ENCODE measurements at places on chromosomes 11 and 22.

GRCh38 chr11:128988242-128988970 lies 45.7 kb upstream of the TP53AIP1 start:
- peaks cover 23% of the 10 kb centered on the region for H3K36me3 ChIP-seq
- H3K4me1 ChIP-seq = no peaks in the 10 kb centered on the region
- DNase-seq = no peak
- H3K4me3 ChIP-seq = no peak overlapping the region

GRCh38 chr11:36790526-36790925 lies 192.5 kb upstream of the RAG2 start:
- no peak overlapping the region for H3K4me3 ChIP-seq
- no peaks in the 10 kb centered on the region for H3K36me3 ChIP-seq
- H3K27me3 ChIP-seq = no peaks in the 10 kb centered on the region
- no peaks in the 10 kb centered on the region for H3K4me1 ChIP-seq
- DNase-seq = no peak

GRCh38 chr22:40463017-40463631 lies 92.7 kb downstream of the SGSM3 start:
- DNase-seq = no peak
- peaks cover 20% of the 10 kb centered on the region for H3K36me3 ChIP-seq
- H3K4me3 ChIP-seq = no peak overlapping the region
- H3K27me3 ChIP-seq = no peaks in the 10 kb centered on the region

DNA sequence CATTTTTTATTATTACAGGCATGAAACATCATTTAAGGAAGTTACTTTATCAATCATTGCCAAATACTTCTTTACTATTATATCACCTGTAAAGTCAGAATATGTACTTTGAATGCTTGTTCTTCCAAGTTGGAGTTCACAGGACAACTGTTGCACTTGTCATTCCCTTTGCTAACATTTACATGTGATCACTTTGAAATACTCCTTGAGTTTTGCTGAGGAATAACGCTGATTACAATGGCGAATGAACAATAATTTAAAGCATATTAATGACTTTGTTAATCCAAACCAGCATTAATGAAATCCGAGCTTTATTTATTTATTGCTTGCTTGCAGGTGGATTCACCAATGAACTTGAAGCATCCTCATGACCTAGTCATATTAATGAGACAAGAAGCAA lies 20.2 kb downstream of the TTC17 start:
- H3K36me3 ChIP-seq = peaks cover 72% of the 10 kb centered on the region
- no peak overlapping the region for H3K4me3 ChIP-seq
- H3K27me3 ChIP-seq = no peaks in the 10 kb centered on the region
- DNase-seq = no peak
- H3K27ac ChIP-seq = no peak overlapping the region

DNA sequence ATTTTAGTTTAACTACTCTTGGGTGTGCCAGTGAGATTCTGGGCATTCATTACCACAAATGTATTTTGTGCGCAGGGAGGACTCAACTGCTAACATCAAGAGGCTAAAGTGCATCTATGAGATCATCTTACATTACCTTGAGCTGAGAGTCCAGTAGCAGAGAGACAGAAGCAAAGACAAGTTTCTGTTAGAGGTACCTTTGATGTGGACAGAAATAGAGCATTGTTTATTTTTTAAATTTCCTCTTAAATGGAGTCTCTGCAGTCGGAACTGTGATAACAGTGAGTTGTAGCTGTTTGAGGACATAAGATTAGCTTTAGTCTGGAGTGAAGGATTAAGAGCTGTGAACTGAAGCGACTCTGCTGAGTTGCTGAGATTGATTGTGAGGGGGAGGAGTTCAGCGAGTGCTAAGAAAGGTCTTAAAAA lies 297.0 kb downstream of the CADM1 start:
- no peaks in the 10 kb centered on the region for H3K27me3 ChIP-seq
- H3K36me3 ChIP-seq = no peaks in the 10 kb centered on the region
- DNase-seq = no peak
- H3K4me3 ChIP-seq = no peak overlapping the region
- H3K4me1 ChIP-seq = peaks cover 1% of the 10 kb centered on the region

DNA sequence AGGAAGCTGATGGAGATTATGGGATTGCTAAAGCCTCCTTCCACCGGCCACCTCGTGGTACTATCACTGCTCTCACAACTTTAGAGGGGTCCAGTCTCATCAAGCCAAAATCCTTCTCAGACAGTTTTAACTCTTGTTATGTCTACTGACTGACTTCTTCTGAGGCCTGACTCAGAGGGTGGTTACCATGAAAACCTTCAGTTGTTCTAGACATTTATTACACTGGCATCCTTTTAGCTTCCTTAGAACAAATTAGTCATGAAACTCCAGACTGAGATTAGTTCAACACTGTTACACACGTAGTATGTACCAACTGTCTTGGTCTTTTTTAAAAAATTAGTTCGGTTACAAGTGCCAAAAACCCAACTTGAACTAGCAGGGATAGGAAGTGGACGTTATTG lies 7.5 kb downstream of the DIXDC1 start:
- no peak overlapping the region for H3K27ac ChIP-seq
- DNase-seq = no peak
- H3K4me3 ChIP-seq = no peak overlapping the region
- no peaks in the 10 kb centered on the region for H3K4me1 ChIP-seq

DNA sequence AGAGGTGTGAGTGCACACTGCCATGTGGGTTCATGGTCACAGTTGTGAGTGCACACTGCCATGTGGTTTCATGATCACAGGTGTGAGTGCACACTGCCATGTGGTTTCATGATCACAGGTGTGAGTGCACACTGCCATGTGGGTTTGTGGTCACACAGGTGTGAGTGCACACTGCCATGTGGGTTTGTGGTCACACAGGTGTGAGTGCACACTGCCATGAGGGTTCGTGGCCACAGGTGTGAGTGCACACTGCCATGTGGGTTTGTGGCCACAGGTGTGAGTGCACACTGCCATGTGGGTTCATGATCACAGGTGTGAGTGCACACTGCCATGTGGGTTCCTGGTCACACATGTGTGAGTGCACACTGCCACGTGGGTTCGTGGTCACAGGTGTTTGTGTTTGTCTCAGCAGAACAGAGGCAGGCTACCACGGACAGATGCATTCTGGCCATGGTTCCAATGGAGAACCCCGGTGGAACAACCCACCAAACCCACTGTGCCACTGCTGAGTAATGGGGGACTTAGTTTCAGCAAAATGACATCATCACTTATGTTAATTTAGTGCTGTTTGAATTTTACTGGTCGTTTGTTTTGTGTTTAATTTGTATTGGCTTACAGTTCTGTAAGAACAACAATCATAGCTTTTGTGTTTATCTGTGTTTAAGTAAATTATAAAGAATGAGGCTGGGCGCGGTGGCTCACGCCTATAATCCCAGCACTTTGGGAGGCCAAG lies 57.2 kb downstream of the RPS6KA4 start:
- no peak for DNase-seq
- H3K27me3 ChIP-seq = no peaks in the 10 kb centered on the region
- no peak overlapping the region for H3K4me3 ChIP-seq
- H3K27ac ChIP-seq = no peak overlapping the region
- H3K36me3 ChIP-seq = no peaks in the 10 kb centered on the region

- peak overlapping the region; percentile 38 for H3K27ac ChIP-seq
- H3K36me3 ChIP-seq = peaks cover 3% of the 10 kb centered on the region
These were observed 1.5 kb downstream of the FXYD6 start for GRCh38 chr11:117874910-117875381.

- H3K27me3 ChIP-seq = no peaks in the 10 kb centered on the region
- H3K27ac ChIP-seq = no peak overlapping the region
These were observed 2.4 kb downstream of the TSKU start for GRCh38 chr11:76785513-76785912.

DNA sequence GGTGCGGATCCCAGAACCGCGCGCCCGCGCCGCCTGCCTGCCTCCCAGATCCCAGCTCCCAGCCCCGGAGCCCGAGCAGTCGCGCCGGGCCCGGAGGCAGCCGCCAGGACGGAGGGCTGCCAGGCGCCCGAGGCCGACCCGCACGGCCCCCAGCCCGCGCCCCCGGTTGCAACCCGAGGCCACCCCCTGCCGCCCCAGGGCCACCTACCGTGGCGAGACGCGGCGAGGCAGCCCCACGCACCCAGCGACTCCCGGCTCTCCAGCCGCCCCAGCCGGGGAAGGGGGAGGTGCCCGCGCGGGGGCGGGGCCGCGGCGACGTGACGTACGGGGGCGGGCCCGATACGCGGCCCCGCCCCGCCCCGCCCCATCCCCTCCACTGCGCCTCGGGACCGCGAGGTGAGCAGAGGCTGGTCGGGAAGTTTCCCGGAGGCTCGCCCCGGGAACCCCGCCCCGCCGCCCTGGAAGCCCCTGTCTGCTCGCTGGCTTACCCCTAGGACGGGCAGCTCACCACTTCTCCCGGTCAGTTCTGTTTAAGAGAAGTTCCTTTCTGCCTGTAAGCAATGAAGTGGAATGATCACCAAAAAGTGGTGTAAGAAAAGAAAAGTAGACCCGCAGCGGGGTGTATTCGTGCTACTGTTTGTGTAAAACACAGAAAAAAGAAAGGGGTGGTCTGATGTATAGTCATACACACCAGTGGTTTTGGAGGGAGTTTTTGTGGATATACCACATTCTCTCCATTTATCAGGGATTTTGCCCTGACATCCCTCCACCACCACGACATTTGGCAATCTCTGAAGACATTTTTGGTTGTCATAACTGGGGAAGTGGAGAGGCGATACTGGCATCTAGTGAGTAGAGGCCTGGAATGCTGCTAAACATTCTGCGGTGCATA lies at the start of gene TPST2:
TSS of gene TPST2 (minus strand) at position 288 of the 892 bp plus-strand sequence. CDS start 48,502 bp downstream, outside the sequence.
- H3K4me1 ChIP-seq = peaks cover 6% of the 10 kb centered on the region
- H3K4me3 ChIP-seq = peak within 1 kb of the TSS; percentile 87
- no peaks in the 10 kb centered on the region for H3K27me3 ChIP-seq
- no peaks in the 10 kb centered on the region for H3K36me3 ChIP-seq

GRCh38 chr11:61709572-61709971 lies 29.4 kb downstream of the DAGLA start:
- no peaks in the 10 kb centered on the region for H3K27me3 ChIP-seq
- no peak overlapping the region for H3K27ac ChIP-seq
- DNase-seq = no peak
- peaks cover 19% of the 10 kb centered on the region for H3K4me1 ChIP-seq

DNA sequence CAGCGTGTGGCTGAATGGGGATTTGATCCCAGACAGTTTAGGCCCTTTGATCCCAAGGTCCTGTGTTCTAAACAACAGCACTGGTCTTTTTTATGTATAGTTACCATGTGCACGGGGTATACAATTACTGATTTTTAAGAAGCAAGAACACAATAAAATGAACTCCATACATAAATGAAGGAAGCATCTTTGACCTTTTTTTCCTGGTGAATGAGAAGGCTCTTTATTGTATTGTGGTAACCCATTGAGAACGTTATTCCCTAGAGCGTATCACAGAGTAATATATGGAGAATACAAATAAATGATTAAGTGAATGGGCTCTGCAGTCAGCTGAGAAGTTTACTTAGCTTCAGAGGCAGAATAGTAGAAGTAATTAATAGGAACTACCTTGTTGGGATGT lies 563.6 kb downstream of the NTM start:
- no peak for DNase-seq
- no peaks in the 10 kb centered on the region for H3K4me1 ChIP-seq
- no peak overlapping the region for H3K4me3 ChIP-seq

DNA sequence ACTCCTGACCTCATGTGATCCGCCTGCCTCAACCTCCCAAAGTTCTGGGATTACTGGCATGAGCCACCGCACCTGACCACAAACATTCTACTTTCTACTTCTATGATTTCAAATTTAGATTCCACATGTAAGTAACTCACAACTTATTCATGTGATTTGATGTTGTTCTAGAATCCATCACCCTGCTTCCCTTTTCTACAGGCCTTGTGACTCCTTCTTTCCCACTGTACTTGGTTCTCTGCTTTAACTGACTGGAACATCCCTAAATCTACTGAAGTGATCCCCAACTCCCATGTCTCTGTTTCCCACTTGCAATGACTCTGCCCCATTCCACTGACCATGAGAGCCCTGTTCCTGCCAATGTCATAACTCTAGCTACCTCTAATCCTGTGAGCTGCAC lies 25.7 kb upstream of the MRPL17 start:
- no peak for DNase-seq
- H3K36me3 ChIP-seq = no peaks in the 10 kb centered on the region
- no peak overlapping the region for H3K4me3 ChIP-seq

DNA sequence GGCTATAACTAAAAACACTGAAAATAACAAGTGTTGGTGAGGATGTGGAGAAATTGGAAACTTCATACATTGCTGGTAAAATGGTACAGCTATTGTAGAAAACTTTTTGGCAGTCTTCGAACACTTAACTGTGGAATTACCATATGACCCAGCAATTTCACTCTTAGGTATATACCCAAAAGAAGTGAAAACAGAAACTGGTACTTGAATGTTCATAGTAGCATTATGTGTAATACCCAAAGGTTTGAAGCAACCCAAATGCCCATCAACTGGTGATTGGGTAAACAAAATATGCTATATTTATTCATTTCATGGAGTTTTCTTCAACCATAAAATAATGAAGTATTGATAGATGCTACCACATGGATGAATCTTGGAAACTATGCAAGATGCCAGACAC lies 40.8 kb upstream of the FTH1 start:
- DNase-seq = no peak
- no peak overlapping the region for H3K4me3 ChIP-seq
- no peaks in the 10 kb centered on the region for H3K4me1 ChIP-seq
- H3K27ac ChIP-seq = no peak overlapping the region

DNA sequence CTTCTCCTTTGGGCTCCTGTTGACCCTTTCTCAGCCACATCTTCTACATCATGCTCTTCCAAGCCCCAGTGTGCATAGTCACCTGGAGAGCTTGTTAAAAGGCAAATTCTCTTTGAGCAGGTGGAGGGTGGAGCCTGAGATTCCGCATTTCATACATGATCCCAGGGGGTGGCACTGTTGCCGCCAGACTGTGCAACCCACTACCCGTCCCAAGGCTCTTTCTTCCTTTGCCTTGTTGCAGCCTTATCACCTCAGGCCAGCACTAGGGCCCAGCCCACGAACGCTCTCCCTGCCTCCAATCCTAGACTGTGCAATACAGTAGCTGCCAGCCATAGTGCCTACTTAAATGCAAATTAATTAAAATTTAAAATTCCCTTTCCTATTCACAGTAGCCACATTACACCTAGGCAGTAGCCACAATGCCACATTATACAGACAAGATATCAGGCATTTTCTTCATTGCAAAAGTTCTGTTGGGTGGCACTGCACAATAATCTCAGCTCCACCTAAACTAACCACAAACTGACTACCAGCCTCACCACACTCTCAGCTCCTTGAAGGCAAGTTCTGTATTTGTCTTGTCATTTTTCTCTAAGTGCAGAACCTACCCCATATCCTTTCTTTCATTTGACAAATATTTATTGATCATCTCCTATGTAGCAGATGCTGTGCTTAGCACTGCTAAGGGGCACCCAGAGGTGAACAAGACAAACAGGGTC lies 4.6 kb upstream of the KCNJ5 start:
- H3K27me3 ChIP-seq = peaks cover 28% of the 10 kb centered on the region
- DNase-seq = no peak
- no peak overlapping the region for H3K27ac ChIP-seq
- no peak overlapping the region for H3K4me3 ChIP-seq

GRCh38 chr11:2401436-2401984 lies 960 bp downstream of the TSSC4 start:
- peak overlapping the region; percentile 100 for H3K4me3 ChIP-seq
- no peak for DNase-seq
- no peak overlapping the region for H3K27ac ChIP-seq
- no peaks in the 10 kb centered on the region for H3K27me3 ChIP-seq
- peaks cover 28% of the 10 kb centered on the region for H3K36me3 ChIP-seq

- H3K27ac ChIP-seq = no peak overlapping the region
- DNase-seq = no peak
These were observed 91.9 kb downstream of the CTTN start for GRCh38 chr11:70490208-70490607.

- no peaks in the 10 kb centered on the region for H3K4me1 ChIP-seq
- H3K27me3 ChIP-seq = no peaks in the 10 kb centered on the region
- no peak overlapping the region for H3K27ac ChIP-seq
- peak overlapping the region; percentile 2 for H3K4me3 ChIP-seq
- no peaks in the 10 kb centered on the region for H3K36me3 ChIP-seq
These were observed 36.1 kb upstream of the OR8B8 start for GRCh38 chr11:124481365-124482323.

All from neuronal stem cell (in vitro differentiated cells).